ENCODE measurements at places on chromosomes 6 and 20.

DNA sequence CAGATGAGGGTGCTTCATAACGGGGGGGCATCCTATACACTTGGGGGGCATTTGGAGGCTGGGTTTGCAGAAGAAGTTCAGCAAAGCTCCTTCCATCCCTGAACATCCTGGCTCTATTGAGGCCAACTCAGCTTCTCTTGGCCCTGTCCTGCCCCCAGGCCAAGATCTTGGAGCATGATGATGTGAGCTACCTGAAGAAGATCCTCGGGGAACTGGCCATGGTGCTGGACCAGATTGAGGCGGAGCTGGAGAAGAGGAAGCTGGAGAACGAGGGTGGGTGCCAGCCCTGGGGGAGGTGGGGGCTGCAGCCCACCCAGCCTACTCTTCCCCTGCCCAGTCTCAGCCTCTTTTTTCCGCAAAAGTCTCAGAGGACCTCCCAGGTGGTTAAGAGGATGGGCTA lies 17.2 kb downstream of the GDAP1L1 start:
- DNase-seq, result peak; percentile 10

GRCh38 chr20:47949230-47949629 lies 163.9 kb upstream of the SULF2 start:
- no peak for DNase-seq

- no peak for DNase-seq
Observed at GRCh38 chr6:135268740-135269139, 87.6 kb downstream of the MYB start.

DNA sequence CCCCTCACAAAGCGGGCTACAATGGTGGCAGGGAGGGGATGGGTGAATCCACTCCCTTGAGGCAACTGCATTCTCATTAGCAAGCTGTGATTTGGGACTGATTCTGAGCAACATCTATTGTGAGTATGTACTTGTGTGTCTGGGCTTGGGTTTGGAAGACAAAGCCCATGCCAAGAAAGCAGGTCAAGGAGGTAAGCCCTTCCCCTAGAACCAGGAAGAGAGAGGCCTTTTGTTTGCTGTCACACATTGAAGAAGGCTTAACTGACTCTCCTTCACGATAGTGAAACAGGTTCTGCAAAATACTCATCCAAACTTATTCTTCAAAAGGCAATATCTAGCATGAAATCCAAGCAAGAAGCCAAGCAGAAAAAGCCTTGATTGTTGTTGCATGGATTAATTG lies 403.1 kb upstream of the ID4 start:
- no peak for DNase-seq

DNA sequence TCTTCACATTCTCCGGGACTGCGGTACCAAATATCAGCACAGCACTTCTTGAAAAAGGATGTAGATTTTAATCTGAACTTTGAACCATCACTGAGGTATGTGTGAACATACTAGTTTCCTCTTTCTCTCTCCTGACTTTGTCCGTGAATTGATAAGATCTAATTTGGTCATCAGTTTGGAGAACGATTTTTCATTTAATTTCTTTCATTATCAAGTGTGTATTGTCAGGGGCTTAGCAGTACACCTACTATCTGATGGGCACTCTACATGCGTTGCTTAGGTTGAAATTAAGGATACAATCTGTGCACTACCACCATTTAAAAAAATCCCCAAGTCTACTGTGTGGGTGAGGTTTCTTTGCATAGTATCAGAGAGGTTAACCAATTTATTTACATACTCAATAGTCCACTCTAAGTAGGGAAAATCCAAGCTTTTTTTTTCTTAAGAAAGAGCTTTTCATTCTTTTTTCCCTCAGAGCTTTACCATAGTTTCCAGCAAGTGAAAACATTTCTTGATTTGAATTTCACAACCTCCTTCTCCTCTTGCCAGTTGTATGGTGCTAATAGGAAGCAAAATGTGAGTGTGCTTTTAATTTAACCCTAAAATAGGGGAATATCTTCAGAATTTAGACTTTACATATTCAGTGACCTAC lies 105.4 kb upstream of the ESR1 start:
- no peak for DNase-seq

DNA sequence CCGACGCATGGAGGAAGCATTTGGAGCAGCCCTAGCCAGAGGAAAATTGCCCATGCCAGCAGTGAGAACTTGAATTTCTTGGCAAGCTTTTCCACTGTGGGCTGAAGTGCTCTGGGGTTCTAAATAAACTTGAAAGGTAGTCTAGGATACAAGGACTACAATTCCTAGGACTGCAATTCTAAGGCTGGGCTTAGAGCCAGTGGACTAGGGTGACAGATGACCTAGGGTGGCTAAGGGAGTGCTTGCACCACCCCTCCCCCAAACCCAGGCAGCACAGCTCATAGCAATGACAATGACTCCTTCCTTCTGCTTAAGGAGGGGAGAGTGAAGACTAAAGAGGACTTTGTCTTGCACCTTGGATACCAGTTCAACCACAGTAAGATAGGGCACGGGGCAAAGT lies 122.3 kb downstream of the THBS2 start:
- no peak for DNase-seq
